MM.1S (cell line): ENCODE measurements at places on chromosomes 3 and 15.

DNA sequence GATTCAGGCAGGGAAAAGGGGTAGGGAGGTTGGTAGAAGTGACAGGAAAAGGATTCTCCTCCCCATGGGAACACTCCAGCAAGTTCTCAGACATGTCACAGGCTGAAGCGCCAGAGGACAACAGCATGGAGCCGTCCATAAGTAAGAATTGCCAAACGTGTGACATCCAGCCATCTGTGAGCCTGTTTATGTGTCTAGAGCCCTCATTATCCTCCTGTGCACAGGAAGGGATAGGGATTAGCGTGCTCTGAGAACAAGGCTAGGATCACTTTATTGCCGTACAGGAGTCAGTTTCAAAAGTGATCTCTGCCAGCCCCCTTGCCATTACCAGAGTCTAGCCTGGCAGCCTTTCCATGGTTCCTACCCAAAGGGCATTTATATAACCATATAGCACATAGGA, 549.5 kb downstream of the NTRK3 start:
- no peak for DNase-seq

DNA sequence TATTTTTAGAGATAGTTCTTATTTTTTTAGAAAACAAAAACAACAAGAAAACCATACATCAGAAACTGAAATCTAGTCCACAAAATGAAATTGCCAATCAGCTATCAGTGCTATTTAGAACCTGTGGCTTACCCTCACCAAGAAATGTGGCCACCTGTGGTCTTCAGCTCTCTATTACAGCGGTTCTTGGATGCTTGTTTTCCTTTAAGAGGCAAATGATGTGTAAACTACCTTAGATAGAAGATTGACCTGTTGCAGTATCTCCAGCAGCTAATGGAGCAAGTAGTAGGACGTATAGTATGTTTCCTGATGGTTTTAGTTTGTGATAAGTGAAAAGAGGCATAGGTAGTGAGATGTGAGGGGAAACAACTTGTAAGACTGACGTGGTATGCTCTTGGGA, 21.2 kb downstream of the TFG start:
- peak; percentile 82 for DNase-seq

DNA sequence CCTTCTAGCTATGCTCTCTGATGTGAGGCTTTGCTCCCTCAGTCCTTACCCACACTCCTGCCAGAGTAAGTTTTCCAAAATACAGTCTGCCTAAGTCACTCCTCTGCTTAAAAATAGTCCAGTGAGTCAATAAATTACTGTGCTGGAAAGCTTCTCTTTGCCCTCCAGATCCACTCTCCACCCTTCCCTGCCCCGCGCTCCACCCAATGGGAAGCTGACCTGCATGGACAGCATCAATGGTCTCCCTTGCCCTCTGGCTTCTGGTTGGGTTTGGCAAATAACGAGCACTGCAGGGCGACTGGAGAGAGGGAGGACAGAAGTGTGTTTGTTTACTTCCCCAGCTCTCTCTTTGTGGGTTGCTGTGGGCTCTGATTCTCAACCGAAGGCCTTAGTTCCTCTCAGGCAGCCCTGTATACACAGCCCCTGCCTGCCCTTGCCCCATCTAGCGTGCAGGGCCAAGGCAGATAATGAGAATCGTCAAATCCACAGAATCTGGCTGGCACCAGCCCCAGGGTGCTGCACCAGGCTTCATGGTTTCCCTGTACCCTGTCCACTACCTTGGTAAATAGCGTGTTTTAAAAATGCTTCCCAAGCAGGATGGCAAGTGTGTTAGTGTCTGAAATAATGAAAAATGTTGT, 110.4 kb downstream of the ADAMTSL3 start:
- DNase-seq, result no peak

- DNase-seq, result no peak
These were observed 33.0 kb downstream of the KPNA4 start for GRCh38 chr3:160532371-160532770.

DNA sequence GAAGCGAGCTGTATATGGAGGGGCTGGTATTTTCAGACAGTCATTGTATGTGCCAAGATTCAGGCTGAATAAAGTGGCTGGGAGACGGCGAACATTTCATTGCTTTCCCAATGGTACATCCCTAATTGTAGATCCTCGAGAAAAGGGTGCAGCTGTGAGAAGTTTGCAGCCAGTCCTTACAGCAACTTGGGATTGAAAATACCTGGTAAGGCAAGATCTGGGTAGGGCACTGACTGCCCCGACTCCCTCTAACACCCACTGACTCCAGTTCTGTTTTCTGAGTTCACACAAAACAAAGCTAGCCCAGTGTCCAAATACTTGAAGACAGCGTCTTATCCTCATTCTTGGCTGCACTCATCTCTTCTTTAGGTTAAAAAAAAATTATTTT, 63.7 kb downstream of the EDEM1 start:
- no peak for DNase-seq

- DNase-seq, result no peak
These were observed 65.2 kb downstream of the LPP start for GRCh38 chr3:188219147-188219546.

DNA sequence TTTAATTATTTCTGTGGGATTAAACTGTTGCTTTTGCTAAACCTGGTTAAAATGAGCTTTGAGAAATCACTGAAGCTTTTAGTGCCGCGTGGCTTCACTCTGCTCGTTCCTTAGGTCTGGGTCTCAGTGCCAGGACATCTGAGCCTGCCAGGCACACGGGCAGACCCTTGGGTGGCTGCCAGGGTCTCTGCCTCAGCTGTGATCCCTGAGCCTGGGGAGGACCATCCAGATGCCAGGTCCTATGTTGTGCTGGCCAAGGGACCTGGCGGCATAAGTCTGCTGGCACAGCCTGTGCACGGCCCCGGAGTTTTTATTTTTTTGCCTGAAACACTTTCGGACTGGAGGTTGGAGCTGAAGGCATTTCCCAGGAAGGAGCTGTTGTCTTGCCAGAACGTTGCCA, 328.1 kb downstream of the LRTM1 start:
- no peak for DNase-seq

DNA sequence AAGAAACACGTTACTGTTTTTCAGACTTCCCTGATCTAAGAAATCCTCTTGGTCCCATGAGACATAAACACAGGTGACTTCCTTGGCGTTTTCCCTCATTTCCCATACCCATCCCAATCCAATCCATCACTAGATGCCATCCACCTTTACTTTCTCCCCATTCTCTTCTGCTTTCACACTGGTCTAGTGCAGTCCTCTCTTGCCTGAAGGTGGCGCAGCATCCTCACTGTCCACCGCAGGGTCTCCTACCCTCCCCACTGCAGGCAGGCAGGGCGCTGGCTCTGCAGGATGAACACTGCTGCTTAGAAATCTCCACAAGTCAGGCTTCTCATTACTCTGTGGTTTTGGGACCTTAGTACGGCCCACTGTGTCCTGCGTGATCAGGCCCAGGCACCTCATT, 58.2 kb downstream of the RAB7A start:
- DNase-seq, result no peak

DNA sequence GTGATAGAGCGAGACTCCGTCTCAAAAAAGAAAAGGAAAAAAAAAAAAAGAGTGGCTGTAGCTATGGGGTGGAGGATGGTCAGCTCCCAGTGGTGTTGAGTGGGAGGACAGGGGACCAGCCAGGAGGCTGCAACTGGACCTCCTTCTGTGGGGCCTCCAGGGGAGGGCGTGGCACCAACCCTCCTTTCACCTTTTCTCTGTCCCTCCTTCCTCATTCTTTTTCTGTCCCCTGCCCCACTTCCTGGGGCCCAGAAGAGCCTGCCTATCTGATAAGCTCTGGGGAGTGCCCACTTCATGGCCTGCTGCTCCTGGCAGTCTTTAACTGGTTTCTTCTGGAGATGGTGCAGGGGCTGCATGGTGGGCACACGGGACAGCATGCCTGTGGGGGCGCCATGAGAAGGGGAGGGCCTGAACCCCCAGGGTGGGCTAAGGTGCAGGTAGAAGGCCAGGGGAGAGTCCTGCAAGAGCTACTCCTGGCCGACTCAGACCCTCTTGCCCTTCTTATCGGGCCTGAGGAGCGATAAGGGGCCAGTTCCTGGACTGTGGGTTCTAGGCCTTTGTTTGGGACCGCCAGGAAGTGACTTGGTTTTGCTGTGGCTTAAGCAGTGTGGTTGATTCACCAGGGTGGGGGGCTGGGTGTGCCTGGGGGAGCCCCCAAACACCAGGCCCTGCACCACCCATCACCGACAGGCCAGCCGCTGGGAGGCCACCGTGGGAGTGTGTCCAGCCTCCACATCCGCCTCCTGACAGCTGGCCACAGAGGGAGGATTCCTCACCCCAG, 49.4 kb upstream of the FLNB start:
- DNase-seq, result no peak

GRCh38 chr15:47505712-47506328, 211.5 kb upstream of the SEMA6D start:
- DNase-seq, result no peak

- no peak for DNase-seq
These were observed 5.7 kb upstream of the MAPK6 start for GRCh38 chr15:52013151-52013791.

DNA sequence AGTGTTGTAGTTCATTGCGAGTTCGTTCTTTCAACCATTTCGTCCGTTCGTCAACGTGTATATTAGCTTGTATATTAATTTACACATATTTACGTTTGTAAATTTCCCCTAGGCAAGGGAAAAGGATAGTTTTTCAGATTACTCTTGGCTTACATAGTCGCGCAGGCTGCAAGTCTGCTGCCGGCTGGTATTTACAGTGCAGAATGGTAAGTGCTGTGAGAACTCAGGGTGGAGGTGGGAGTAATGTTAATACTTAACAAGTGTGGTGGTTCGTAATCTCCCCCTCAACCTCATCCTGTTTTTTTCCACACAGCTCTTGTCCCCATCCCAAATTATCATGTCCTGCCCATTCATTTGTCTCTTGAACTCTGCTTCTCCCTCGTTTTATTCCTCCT, 766 bp downstream of the FAM98B start:
- no peak for DNase-seq

GRCh38 chr3:9395570-9396300, 1.7 kb upstream of the SETD5 start:
- no peak for DNase-seq

DNA sequence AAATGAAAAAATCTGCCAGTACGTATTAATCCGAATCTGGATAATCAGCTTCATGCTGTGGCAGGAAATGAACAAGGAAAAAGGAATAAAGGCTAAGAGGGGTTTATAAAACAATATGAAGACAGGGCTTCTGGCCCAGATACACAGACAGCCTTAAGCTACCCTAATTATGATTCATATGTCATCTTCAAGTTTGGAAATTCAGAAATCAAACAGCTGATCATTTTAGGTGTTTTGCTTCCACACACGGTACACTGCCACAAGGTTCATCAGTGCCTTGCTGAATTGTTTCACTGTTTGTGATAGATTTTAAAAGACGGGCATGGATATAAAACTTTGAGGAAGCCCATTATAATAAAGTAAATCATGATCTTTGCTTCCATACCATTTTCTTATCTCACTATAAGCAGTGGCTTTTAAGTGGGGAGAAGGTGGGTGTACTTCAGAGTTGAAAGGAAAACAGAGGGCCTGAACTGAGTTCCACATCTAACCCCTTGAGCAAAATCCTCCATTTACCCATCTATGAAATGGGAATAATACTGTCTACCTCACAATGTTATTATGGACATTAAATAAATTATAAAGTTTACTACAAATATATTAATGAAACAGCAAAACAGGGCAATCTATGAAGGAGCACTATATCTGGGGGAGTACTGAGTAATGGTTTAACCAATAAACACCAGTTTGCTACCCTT, 15.7 kb downstream of the GTPBP8 start:
- DNase-seq, result no peak

GRCh38 chr3:153614563-153614962, 452.5 kb downstream of the RAP2B start:
- DNase-seq, result no peak

GRCh38 chr3:43155464-43156121, 49.7 kb upstream of the POMGNT2 start:
- no peak for DNase-seq

DNA sequence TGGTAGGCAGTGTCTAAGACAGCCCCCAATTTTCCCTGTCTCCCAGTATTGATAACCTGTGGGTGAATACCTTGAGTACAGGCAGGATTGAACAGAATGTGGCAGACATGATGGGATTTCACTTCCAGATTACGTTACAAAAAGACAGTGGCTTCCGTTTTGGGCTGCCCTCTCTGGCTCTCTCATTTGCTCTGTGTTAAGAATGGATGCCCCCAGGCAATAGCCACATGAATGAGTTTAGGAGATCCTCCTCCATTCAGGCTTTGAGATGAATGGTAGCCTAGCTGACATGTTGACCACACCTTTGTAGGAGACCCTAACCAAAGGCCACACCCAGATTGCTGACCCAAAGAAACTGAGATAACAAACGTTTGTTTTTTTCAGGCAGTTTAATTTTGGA, 34.3 kb downstream of the UBXN7 start:
- DNase-seq, result no peak

DNA sequence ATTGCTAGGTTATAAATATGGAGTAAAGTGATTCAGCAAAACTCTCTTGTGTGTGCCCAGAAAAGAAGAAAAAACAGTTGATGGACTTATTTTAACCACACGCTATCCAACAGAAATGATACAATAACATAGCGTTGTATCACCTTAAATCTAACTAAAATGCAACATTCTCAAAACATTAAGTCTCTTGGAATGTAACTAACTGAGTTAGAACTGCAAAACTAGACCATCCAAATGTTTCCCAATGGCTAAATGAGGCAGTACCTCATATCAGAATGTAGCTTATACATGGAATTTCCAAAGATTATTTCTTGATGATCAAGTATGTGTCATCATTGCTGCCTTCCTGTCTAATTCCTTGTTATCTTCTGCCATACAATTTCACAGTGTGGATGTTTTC, 187.9 kb downstream of the CNTN3 start:
- no peak for DNase-seq

GRCh38 chr3:180311242-180311641, 274.5 kb upstream of the PEX5L start:
- DNase-seq, result no peak

- no peak for DNase-seq
These were observed 20.1 kb upstream of the PPIB start for GRCh38 chr15:64182859-64183370.

DNA sequence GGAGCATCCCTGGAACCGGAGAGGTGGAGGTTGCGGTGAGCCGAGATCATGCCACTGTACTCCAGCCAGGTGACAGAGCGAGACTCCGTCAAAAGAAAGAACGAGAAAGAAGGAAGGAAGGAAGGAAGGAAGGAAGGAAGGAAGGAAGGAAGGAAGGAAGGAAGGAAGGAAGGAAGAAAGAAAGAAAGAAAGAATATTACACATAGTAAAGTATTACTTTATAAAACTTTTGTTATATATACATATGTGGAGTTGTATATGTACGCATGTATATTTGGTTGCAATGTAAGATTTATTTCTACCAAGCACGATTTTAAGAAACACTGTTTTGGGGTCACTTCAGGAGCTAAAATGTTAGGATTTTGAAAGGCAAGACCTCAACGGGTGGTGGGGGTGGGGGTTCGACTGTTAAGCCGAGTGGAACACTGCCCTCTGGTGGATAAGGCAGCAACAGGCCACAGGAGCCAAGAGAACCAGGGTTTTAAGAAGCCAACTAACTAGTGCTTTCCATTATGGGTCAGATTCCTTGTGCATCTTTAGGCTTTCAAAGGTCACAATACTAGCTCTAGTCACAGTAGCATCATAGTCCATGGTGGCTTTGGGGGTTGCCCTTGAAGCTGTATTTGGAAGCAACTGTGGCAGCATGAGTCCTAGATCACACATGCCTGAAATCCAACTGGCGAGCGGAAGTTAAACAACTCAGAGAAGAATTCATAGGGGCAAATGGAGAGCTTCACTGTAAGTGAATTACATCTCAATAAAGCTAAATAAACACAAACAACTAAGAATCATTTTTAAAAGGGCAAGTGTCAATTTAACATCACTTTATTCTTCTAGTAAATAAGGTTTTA, 22.5 kb downstream of the GLB1 start:
- peak; percentile 66 for DNase-seq

- peak; percentile 38 for DNase-seq
These were observed 93.1 kb downstream of the LRIG1 start for GRCh38 chr3:66407611-66408218.
